A549 treated with GW870086 at 1 μM for 4 hours (cell line): ENCODE measurements at places on chromosomes 13 and 19. TPM values are rescaled to one million over a fixed set of nuclear protein-coding genes. Genes with fewer than 3 reads are reported as not detected.

The MISP3 gene
- 2.3 to 4.2 TPM (median 3.9 TPM) in 5 replicates for total RNA-seq

The DCAF15 gene
- total RNA-seq, result 15.8 to 21.1 TPM (median 20.0 TPM) in 5 replicates

The LMTK3 gene
- 3.0 to 6.3 TPM (median 5.3 TPM) in 5 replicates for total RNA-seq

The ZNF530 gene
- total RNA-seq, result 4.2 to 5.6 TPM (median 4.8 TPM) in 5 replicates

The TRPC4 gene
- total RNA-seq, result not detected in 5 replicates

The AKAP8L gene
- 35.5 to 38.0 TPM (median 36.0 TPM) in 5 replicates for total RNA-seq

The THSD1 gene
- 6.2 to 6.9 TPM (median 6.7 TPM) in 5 replicates for total RNA-seq

The PCCA gene
- 6.5 to 12.3 TPM (median 7.9 TPM) in 5 replicates for total RNA-seq

The CARM1 gene
- 36.4 to 50.1 TPM (median 47.1 TPM) in 5 replicates for total RNA-seq

The ZNF90 gene
- total RNA-seq, result not detected in 5 replicates

The ZNF415 gene
- not detected in 5 replicates for total RNA-seq

The PDE4C gene
- 0.22 to 0.47 TPM (median 0.38 TPM) in 5 replicates for total RNA-seq

The PROZ gene
- total RNA-seq, result not detected in 5 replicates

The KANK2 gene
- 38.1 to 62.3 TPM (median 57.4 TPM) in 5 replicates for total RNA-seq

The CRX gene
- total RNA-seq, result not detected in 5 replicates

The CGB2 gene
- 0.26 to 0.34 TPM (median 0.26 TPM) in 3 of 5 replicates, not detected in the others for total RNA-seq

The TEKTIP1 gene
- not detected in 5 replicates for total RNA-seq

The MIDN gene
- total RNA-seq, result 42.4 to 55.4 TPM (median 51.8 TPM) in 5 replicates
